MG63 (cell line): ENCODE measurements at places on chromosomes 16 and 17.

GRCh38 chr17:66667491-66668030, 167.4 kb upstream of the CACNG5 start:
- DNase-seq, result no peak

DNA sequence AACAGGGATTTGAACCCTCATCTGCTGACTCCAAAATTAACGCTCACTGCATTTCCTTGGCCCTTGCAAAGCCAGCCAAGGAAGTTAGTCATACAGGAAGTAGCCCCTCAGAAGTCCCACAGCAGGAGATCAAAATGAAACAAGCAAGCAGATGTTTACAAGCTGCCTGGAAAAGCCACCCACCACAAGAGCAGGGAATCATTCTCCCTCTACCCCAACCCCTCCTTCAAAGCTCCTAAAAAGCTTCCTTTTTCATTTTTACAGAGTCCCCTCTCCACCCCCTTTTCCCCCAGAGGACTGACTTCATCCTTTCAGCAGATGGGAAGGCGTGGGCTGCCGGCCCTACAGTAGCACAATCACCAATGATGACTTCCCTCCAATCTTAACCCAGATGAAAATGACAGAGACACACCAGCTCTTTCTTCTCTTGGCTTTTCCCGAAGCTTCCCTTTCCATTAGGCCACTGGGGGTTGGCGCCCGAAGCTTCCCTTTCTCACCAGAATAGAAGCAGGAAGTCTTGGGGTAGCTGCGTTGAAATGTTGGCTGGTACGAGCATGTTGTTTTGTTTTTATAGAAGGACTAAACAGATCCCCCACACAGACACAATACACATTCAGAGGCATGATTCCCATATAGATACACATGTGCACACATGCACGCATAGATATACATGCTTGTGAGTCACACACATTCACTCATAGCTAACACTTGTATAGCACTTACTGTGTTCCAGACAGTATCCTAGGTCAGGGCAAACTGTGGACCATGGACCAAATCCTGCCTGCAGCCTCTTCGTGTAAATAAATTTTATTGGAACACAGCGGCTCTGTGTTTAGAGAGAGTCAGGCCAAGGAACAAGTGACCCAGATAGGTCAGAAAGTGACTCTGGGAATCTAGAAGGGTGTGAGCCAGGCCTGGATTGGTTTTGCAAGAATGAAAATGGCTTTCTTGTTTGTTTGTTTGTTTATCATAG, 17.4 kb downstream of the ITPRIPL2 start:
- DNase-seq, result peak; percentile 78

DNA sequence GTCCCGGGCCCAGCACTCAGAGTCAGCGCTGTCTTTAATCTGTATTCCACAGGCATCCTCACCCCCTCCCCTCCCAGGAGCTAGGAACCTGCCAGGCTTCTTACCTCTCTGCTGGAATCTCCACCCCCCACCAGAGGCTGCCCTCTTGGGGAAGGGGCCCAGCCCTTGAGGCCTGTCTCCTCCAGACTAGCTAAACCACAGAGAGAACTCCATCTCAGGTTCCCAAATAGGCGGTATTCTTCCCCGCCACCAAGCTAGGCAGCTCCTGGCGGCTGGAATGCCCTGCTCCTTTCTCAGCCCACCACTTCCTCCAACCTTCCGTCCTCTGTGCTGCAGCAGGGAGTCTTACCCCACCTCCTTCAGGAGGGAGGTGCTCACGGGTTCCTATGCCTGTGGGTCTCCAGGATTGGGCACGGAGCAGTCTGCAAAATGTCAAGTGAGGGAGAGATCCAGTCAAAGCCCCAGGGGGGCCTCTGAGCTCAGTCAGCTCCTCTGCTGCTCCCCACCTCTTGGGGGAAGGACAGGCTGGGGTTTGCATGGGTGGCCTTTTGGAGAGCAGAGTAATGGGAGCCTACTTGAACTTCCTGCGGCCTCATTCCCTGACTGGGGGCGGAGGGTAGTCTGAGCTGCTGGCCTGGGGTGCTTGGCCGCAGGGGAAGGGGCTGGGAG, 55.7 kb downstream of the SREBF1 start:
- no peak for DNase-seq

DNA sequence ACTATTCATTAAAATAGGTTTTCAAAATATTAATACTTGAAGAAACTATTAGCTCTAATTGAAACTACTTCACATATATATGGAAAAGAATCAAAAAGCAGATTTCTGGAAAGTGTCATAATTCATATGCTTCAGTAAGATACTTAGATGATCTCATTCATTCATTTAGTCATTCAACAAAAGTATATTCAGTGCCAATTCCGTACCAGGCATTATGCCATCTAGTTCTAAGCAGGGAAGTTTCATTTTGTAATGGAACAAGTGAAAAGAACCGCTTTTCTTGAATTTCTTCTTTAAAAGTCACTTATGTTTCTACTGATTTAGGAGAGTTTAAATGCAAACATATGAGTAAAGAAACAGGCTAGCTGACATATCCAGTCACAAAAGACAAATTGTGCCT, 118.3 kb upstream of the FAM20A start:
- DNase-seq, result no peak

DNA sequence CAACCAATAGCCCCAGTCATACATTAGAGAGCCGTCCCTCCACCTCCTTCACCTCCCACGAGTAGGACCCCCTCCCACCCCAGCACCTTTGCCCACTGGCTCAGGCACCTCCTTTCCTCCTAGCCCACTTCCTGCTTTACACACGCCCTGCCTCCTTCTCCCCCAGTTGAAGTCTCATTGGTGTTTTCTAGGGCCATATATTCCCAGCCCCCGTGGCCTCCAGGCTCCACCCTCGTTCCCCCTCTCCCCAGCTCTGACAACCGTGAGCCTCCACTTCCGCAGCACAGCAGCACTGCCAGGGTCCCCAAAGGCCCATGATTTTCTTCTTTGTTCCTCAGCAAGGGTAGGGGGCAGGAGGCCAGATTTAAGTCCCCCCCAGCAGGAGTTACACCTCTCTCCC, 340.3 kb upstream of the TNRC6C start:
- DNase-seq, result no peak

DNA sequence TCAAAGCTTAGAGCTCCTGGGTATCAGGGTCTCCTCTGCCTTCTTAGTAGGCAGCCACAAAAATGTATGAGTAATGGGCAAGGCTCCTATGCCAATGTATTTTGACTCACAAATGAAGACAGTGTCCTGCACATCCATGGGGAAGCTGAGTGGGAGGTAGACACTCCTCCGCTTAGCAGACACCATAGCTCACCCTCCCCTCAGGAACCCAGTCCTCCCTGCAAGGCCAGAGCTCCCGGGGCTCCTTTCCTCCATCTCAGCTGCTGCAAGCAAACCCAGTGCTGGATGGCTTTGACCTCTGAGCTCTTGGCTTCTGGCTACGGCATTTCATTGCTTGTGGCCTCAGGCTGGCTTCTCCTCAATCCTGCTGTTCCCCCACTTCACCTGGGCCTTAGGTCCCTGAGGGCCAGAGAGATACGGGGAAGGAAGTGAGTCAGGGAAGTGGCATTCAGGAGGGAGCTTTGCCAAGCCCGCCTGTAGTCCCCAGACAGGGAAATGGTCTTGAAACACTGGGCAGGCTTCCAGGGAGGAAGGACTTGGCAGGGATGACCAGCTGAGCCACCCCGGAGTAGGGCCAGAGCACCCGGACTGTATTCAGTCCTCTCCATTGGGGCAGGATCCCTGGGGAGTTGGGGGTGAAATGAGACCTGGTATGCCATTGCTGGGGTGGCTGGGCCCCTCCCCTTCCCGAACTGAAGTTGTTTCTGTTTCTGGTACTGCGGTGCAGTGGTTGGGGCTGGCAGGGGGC, 4.5 kb downstream of the ABCC3 start:
- peak; percentile 99 for DNase-seq

DNA sequence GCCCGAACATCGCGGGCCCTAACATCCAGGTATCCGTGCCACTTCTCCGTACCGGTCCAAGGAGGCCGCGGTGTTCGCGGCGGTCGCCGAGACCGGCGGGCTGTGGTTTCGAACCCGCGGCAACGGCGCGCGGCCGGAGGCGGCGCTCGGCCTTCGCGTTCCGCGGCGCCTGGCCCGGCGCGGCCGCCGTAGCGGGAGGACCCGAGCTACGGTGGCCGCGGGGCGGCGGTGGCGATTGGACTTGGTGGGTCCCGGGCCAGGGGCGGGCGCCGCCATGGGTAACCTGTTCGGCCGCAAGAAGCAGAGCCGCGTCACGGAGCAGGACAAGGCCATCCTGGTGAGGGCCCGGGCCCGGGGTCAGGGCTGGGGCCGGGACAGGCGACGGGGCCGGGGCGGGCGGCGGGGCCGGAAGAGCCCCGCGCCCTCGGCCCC, at the start of gene CHMP6:
Gene CHMP6, plus strand, starts transcription at position 197 of the 432 bp plus-strand sequence. Its CDS starts 78 bp downstream, at position 275.
- DNase-seq, result peak; percentile 82

DNA sequence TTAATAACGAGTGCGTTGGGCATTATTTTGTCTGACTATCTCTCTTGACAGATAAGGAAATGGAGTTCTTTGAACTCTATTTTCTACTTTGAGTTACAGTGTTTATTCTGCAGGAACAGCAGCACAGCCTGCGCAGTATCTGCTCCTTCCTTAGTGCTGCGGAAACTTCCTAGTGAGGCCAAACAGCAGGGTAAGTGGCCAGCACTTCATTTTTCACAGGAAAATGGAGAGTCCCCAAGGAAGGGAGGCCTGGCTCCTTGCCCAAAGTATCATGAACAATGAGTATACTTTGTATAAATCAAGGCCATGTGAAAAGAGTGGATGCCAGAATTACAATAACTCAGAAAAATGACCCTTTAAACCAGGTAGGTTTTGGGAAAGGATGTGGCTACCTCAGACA, 140.6 kb downstream of the VPS53 start:
- no peak for DNase-seq

- no peak for DNase-seq
Observed at GRCh38 chr16:1942047-1942809, 771 bp downstream of the MSRB1 start.

- peak; percentile 62 for DNase-seq
Observed at GRCh38 chr17:2954898-2955445, 108.4 kb downstream of the OR1D5 start.

- DNase-seq, result no peak
Observed at GRCh38 chr17:34447406-34447805, 84.4 kb upstream of the CCL1 start.

- no peak for DNase-seq
Observed at GRCh38 chr17:59695945-59696681, 11.1 kb downstream of the PTRH2 start.

- no peak for DNase-seq
Observed at GRCh38 chr17:63290784-63291183, 155.3 kb downstream of the CYB561 start.

DNA sequence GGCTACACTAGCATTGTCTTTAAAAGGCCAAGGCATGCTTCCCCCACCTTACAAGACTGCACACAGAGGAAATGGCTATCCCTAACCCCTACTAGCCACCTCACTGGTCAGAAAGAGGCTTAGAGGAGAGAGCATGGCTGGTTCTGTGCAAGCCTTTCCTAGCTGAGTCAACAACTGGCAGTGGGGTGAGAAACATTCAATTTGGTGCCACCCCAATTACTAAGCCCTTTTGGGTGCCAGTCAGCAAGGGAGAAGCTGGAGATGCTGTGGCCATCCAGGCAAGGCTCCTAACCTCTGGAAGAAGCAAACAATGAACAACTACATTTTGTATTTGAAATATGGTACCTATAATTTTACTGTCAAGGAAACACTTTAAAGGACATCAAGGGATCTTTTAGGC, 4.7 kb upstream of the KAT7 start:
- DNase-seq, result no peak

- DNase-seq, result no peak
Observed at GRCh38 chr17:3835410-3836229, 10.4 kb downstream of the NCBP3 start.

- peak; percentile 99 for DNase-seq
Observed at GRCh38 chr16:29900102-29900887, at the start of gene ASPHD1. ASPHD1 (plus strand) TSS chr16:29900488; CDS start chr16:29900972, 484 bp downstream.

GRCh38 chr16:67517155-67517445, 11.5 kb upstream of the RIPOR1 start:
- DNase-seq, result no peak

- no peak for DNase-seq
Observed at GRCh38 chr17:2124391-2124790, 69.5 kb downstream of the HIC1 start.

DNA sequence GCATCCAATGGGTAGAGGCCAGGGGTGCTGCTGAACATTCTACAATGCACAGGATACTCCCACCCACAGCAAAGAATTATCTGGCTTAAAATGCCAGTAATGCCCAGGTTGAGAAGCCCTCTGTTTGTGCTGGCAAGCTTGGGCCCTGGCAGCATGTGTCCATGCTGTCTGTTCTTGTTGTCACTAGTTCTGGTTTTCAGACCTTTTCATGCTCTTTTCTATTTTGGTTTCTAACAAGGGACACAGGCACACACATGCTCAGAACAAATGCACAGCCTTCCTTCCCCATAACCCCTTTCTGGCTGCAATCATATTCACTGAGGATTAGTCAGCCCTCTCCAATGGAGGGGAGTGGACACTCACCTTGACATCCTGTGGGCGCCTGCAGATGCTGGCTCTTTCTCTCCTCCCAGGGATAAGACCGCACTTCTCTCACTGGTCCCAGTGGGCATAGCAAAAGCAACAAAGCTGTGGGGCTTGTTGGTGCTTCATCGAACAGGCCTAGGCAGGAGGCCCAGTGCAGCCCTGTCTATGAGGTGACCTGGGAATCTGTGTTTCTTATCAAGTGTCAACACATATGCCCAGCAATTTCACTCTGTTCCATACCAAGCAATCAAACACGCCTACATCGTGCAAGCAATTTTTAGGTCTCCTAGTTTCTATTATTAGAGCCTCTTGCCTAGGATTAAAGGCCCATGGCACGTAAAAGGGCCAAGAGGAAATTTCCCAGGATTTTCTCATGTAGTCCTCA, 271.1 kb upstream of the CCL2 start:
- no peak for DNase-seq

DNA sequence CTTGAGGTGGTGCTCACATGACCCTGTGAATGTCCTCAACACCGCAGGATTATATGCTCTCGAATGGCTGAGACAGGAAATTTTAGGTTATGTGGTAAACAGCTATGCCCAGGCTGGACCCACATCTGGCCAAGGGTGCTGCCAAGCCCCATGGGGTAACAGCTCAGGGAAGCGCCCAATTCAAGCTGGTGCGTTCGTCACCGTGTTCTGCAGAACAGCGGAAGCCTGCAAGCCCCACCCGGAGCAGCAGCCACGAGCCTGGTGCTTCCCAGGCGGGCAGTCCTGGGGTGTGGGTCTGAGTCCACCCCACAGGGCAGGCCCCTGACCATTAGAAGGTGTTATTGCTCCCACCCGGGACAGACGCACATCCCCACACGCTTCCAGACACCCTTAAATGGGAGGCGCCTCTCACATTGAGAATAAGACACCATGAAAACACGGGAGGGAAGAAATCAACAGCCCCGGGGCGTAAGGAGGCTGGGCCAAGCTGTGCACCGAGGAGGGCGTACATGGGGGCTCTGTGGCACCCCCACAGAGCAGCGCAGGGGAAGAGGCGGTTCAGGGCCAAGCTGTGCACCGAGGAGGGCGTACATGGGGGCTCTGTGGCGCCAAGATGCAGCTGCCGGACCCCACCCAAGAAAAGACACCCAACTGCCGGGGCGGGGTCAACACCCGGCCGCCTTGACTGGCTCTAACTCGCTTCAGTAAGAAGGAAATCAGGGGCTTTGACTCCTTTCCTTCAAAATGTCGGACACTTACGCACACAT, 2.9 kb upstream of the CYBA start:
- no peak for DNase-seq
